Bone marrow (tissue), 2 donors: ENCODE measurements at places on chromosomes 3 and 15.

DNA sequence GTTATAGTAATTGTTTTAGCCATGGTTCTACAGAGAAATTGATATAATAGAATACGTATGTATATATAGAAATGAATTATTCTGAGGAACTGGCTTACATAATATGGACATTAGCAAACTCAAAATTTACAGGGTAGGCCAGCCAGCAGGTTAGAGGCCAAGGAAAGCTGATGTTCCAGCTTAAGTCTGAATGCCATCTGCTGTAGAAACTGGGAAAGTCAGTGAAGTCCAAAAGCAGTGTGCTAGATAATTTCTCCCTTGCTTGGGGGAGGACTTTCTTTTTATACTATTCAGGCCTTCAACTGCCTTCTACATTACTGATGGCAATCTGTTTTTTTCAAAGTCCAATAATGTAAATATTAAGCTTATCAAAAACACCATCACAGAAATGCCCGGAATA is 1174.7 kb downstream of the ZPLD1 start:
- DNase-seq = no peak

DNA sequence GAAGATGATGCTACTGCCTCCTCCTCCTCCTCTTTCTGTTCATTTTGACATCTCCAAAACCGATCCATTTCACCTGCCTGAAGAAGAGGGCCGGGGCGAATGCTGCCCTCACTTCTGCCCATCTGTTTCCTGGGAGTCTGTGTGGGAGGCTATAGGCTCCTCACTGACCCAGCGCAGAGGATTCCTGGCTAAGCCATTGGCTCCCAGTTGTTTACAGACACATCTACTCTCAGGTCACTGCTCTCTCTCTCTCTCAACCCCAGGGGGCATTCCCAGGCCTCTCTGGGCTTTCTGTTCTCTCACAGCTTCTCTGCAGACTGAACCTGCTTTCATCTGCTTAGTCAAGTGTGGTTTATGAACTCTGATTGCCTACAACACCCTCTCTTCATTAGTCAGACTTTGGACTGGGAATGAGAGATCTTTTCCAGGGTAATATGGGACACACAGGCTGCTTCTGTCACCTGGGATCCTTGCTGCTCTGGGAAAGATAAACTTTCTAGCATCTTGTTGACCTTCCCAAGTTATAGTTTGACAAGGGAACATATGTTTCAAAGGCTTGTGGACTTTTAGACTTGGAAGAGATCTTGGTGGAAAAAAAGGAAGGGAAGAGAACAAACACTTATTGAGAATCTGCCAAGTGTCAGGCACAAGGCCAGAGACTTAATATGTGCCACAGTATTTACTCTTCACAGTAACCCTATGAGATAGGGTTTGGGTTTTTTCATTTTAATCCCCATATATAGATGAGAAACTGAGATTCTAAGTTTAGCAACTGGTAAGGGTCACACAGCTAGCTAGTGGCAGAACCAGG is 30.2 kb upstream of the USP3 start:
- DNase-seq = no peak

DNA sequence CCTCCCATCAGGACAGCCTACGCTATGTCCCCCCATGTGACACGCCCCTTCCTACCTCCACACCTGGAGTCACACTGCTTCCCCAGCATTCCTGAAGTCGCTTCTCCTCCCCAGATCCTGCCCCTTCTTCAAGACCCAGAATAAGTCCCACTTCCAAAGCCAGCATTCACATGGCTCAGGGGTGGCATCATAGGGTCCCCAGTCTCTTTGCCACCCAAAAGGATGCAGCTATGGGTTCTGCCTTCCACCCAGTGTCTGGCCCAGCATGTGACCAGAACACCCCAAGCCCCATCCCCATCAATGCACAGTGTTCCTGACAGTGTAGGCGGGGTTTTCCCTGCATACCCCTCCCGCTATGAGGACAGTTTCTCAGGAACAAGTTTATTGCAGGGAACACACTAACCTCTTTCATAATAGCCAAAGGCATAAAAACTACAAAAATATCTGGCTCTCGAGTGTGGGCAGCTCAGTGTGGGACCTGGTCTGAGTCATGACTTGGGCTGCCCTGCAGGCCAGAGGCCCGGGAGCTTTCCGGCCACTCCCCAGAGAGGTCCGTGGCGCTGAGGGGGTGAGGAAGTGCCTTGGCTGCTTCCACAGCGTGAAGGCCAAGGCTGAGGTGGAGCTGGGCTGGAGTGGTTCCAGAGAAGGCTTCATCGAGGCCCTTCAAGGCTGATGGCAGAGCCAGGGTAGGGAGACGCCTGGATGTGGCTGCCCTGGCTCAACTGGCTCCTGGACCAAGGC is 5.8 kb downstream of the ISLR start:
- no peak for DNase-seq

- DNase-seq = no peak
Observed at GRCh38 chr3:156317462-156318074, 197.2 kb downstream of the KCNAB1 start.

GRCh38 chr15:67884514-67885174 is 44.8 kb upstream of the RNU6-1 start:
- DNase-seq = peak; percentile 11

- no peak for DNase-seq
Observed at GRCh38 chr15:73021139-73021621, 31.1 kb upstream of the NEO1 start.

- DNase-seq = no peak
Observed at GRCh38 chr15:92520914-92521623, 127.4 kb downstream of the ST8SIA2 start.

DNA sequence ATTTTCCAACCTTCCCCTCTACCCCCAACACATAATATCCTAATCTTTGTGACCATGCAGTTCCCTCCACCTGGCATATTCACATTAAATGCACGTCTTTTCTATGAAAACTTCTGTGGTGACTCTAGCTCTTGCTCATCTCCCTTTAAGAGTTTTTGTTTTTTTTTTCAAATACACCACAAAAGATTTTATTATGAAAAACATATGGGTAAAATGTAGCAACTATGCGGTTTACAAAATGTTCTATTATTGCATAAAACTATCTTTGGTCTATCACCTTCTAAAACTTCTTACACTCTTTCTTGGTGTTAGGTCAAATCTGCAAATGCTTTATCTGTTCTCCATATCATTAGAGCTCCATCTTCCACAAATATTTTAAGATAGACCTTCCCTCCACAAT is 38.6 kb upstream of the ADGRG7 start:
- DNase-seq = no peak

DNA sequence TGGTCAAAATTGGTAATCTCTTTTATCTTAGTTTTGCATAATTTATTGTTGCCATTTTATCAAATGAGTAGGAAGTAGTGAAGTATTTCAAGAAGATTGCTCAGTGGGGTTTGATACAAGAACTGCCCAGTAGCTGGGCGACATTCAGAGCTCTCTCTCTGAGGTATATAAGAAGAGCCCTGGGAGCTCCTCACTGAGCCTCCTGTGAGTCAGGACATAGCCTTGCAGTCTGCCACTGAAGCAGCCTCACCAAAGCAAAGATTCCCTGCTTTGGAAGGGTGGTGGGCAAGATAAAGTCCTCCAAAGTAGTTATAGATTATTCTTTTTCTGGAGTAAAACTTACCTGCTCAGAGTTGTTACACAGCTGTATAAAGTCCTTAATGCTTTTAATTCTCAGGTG is 26.1 kb downstream of the SKIL start:
- DNase-seq = no peak

GRCh38 chr3:127796831-127797150 is 25.5 kb downstream of the MGLL start:
- no peak for DNase-seq

DNA sequence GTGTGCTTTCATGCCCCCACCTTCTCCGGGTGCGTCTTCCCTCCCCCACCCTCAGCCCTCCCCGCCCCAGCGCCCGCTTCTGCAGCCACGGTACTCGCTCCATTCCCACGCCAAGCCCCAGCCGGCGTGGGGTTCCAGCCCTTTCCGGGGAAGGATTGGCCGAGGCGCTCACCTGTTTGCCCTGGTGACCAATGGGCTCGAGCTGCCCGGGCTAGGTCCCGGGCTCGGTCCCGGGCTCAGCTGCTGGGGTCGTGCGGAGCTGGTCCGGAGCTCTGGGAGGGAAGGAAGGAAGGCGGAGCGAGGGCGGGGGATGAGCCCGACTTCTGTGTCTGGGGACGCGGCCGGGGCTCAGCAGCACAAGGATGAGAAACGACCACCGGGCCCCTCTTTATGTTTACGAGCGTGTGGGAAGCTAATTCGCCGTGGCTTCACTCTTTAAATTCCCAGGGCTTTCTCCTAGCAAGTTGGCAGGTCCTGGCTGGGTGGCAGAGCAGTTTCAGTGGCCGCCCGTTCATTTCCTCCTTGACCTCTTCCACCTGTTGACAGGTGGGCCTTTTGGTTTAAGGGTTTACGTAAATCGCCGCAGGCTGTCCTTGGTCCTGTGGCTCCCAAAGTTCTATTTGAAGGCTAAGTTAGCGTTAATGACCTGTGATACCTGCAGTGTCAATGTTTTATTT is at the start of gene IGSF10:
Gene IGSF10, minus strand, starts transcription at position 288 of the 677 bp plus-strand sequence. CDS start 2,352 bp downstream, outside the sequence.
- no peak for DNase-seq

DNA sequence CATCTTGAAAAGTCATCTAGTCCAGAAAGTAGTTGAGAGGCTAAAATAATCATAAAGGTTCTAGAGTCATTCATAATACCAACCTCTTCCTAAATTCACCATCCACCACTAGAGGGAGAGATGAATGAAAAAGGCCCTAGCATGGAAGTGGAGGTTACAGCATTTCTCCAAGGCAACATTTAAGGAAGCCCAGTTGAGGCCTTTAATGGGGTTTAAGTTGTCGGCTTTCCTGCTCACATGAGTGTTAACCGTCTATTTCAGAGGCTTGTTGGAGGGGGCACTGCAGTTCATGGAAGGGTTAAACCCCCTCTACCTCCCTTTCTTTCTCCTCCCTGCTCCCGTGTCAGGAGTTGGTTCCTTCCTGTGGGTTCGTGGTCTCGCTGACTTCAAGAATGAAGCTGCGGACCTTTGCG is 3.8 kb upstream of the SLCO3A1 start:
- no peak for DNase-seq

GRCh38 chr15:101494251-101494796 is 4.8 kb upstream of the PCSK6 start:
- no peak for DNase-seq

DNA sequence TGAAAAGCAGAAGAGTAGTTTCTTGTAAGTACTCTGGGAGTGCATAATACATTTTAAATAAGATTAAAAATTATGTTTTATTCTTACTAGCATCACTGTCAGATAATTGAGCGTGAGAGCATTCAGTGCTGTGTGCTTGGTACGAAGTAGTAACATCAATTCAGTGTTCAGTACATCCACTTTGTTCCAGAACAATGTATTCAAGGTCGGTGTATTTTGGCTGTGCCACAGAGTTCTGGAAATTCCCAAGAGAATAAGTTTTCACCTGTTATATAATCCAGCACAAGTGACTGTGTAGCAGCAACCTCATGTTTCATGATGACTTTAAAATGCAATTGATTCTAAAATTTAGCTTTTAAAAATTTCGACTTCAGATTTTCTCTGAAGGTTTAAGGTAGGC is 130.6 kb downstream of the IGF1R start:
- no peak for DNase-seq

- DNase-seq = peak; percentile 73
Observed at GRCh38 chr3:51995346-51996163, at the start of gene RPL29. RPL29 (minus strand) TSS chr3:51995895; CDS start chr3:51995461, 434 bp downstream.

GRCh38 chr3:188698436-188698835 is 473.3 kb upstream of the TPRG1 start:
- DNase-seq = no peak

- DNase-seq = no peak
Observed at GRCh38 chr3:182596676-182597410, 196.5 kb upstream of the ATP11B start.

DNA sequence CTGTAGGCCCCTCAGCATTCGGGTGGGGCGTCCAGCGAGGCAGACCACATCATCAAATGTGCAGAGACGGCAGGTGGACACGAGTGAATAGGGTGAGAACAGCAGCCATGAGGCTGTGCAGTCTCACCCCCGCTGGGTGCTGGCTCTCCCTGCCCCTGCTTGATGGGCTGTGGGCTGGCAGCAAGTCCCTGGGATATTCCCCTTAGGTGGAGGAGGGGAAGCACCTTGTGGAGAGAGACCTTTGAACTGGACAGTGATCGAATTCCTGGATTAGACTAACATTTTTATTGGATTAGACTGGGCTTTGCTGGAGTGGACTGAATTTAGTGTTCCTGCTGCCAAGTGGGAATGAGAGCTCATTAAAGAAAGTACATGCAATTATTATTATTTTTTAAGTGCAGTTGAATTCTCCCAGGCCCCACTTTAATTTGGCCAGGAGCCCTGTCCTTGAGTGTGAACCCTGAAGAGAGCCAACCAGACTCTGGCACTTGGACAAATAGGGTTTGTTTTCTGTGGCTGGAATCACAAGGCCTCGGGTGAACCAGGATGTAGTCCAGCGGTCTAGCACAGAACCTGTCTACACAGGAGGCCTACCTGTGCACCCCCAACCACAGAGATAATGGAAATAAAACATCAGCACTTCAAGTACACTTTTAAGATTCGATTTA is 193.1 kb downstream of the ABHD5 start:
- no peak for DNase-seq

DNA sequence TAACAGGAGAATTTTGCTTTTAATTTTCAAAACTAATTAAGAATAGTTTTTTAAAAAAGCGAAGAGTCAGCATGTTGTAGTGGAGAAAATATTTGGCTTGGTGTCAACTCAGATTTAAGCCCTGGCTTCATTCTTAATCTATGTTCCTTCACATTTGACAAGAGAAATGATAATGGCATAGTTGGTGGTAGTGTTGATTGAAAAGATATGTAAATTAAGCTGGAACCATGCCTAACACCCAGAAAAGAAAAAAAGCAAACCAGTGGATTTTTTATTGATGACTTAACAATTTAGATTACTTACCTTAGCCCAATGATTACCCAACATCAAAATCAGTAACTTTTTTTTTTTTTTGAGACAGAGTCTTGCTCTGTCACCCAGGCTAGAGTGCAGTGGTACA is 27.4 kb downstream of the TCAIM start:
- no peak for DNase-seq

DNA sequence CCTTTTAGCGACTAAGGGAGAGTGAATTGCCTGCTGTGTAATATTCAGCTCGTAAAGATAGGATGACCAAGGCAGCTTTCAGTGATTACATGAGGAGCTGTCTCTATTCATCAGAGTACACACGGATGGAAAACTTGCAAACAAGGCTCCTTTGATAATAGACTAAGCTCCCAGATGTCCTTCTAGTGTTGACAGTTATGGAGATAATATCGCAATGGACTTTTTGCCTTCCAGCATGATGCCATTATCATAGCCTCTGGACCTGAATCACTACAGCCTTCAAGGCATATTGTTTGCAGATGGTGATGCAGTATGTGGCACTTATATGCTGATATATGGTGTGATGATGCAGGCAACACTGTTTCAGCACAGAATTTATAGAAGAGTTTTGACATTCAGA is 93.9 kb downstream of the ECT2 start:
- no peak for DNase-seq

- DNase-seq = no peak
Observed at GRCh38 chr3:144104186-144104585, 132.6 kb downstream of the DIPK2A start.

- DNase-seq = no peak
Observed at GRCh38 chr3:110149763-110150162, 812.4 kb upstream of the DPPA4 start.

- no peak for DNase-seq
Observed at GRCh38 chr3:173138026-173138425, 3.0 kb downstream of the SPATA16 start.

GRCh38 chr3:104879919-104880318 is 486.8 kb upstream of the ALCAM start:
- no peak for DNase-seq
